MV-4-11 (cell line): ENCODE measurements at places on chromosomes 11 and 22.
A peak's percentile ranks its signal among the peaks of the same experiment; 100 is the strongest.

DNA sequence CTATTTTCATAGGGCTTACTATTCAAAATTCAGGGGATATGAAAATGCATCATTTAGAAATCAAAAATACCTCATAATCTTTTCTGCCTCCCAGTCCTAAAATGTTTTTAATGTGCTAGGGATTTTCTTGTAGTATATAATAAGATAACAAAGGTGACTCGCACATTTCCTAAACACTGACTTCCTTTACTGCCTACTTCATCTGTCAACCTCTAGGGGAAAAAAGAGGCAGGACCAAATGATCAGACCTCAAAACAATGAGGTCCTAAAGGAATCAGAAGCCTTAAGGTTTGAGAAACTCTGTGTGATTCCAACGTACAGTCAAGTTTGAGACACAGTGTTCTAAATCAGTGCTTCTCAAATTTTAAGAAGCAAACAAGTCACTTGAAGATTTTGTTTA lies 56.1 kb upstream of the POU2AF2 start:
- DNase-seq = no peak

GRCh38 chr11:123216249-123216648 lies 21.2 kb upstream of the CLMP start:
- DNase-seq = no peak

DNA sequence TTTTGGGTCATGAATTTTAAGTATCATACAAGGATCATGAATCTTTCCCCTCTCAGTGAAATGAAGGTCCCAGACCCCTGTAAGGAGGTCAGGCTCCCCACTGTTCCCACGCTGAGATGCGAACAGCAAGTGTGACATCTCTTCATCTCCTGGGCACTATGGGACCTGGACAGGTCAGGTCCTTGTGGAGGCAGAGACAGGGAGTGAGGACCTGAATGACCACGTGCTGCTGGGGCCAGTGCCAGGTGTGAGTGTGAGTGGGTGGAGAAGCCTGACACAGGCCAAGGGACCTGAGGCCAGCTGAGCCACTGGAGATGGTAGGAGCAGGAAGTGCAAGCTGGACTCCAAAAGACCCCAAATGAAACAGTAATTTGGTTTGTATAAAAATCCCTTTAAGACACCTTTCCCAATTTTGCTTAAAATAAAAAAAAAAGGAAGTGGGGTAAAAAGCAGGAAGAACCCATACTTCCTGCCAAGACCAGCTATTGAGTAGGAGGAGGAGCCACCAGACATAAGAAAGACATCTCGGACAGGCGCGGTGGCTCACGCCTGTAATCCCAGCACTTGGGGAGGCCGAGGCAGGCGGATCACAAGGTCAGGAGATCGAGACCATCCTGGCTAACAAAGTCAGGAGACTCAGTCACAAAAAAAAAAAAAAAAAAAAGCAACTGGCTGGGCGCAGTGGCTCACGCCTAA lies 35.4 kb upstream of the SERPIND1 start:
- peak; percentile 77 for DNase-seq

DNA sequence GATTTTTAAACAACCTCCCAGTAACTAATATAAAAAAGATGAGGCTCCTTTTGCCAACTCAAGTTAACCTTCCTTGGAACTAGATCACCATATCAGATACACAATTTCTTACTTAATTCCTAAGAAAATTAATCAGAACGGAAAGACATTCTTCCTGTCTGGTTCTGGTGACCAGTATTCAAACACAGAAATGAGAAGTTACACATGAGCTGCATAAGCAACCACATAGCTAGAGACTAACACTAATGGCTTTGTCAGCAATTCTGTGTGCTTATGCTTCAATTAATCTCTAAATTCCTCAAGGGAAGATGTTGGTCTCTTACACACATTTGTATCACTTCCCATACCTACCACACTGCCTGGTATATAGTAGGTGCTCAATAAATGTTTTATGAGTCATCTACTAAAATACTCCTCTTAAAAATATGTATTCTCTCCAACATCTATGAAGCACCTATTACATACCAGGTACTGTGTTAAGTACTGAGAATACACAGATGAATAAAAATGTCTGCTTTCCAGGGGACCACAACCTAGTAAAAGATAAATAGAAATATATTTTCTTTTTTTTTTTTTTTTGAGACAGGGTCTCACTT lies 54.5 kb downstream of the GAB2 start:
- DNase-seq = peak; percentile 54

DNA sequence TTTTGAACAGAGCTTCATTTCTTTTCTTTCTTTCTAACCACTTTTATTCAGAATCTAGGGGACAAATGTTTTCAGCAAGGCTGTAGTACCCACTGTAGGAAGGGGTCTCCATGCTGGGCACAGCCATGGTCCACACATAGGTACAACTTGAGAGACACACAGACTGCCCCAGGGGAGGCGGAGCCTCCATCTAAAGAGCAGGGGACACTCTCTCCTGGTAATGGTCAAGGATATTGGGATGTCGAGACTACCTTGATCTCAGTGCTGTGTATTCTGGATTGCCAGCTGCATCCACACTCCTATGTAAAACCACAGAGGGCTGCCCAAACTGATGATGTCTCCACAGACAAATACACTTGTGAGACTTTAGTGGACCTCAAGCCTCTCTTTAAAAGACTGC lies 2.9 kb upstream of the APOL3 start:
- no peak for DNase-seq

DNA sequence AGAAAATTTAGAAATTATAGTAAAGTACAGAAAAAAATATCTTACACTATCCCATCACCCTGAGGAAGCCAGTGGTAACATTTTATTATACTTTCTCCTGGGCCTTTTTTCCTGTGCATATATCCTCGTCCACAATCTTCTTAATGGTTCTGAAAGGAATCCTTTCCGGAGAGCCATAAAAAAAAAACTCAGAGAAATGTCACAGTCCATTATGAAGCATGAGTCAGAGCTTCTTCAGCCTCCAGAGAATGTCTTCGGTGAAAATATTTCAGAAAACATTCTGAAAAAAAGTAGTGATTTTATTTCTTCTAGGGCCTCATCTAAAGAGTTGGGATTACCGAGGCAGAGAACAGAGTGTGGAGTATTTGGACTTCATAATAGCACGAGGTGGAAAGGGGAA lies 163.4 kb downstream of the INSC start:
- no peak for DNase-seq

- DNase-seq = no peak
Measured at GRCh38 chr22:30876221-30876751, 92.3 kb downstream of the MORC2 start.

GRCh38 chr11:64929625-64930024 lies 5.1 kb downstream of the PPP2R5B start:
- no peak for DNase-seq

DNA sequence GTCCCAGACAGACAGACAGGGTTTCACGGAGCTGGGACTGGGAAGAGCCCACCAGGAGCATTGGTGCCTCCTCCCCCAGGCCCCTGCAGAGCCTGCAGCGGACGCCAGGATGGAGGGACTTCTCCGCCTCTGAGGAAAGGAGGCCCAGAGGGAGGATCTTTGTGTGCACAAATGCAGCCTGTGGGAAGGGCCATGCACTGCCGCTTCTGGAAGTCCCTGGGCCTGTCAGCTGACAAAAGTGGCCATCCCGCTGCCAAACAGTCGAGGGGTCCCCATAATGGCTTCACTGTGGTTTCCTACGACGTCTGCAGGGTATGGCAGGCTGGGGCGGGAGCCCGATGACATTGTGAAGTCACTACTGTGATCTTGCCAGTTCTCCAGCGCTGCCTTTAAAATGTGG lies 73.8 kb downstream of the TP53I11 start:
- DNase-seq = no peak

DNA sequence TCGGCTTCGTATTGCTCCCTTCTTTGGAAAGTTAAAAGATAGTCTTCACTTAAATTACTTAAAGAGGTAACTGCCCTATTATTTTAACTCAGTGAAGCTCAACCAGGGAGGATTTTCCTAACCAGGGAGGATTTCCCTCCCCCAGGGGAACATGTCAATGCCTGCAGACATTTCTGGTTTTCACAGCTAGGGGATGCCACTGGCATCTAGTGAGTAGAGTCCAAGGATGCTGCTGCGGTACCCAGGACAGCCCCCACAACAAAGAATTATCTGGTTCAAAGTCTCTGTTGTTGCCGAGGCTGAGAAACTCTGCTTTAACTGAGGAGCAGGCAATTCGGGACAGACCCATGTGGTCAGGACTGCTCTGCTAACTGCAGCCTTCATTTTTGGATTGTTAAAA lies 82.2 kb downstream of the DEPDC5 start:
- DNase-seq = no peak

DNA sequence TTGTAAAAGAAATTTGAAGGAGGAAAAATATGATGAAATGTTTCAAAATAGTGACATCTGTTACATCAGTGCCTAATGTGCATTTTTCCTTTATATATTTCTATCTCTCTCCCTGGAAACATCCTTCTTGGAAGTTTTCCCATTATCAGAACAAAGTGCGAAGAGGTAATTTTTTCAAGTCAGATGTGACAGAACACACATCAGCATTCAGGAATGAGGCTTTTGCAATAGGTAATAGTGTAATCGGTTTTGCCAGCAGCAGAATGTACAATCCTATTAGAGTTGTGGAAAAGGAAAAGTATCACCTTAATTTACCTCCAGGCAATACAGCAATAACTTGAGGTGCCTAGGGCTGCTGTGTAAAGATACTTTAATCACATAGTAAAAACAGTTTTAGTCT lies 275.8 kb downstream of the FAT3 start:
- no peak for DNase-seq

DNA sequence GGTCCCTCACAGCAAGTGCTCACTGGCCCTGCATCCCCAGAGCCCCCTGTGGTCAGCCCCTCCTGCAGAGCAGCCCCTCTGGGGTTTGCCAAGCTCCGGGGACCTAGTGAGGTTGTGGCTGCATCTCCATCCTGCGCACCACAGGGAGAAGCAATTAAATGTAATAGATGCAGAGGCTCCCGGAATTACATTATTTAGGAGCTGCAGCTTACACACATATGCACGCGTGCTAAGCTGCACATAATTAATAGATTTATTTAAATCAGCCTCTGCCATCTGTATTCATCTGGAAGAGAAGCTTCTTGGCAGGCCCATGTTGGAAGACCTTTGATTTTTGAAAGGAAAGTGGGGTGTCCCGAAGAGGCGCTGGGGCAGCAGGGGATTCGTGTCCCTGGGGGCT lies 1271.5 kb downstream of the BRD1 start:
- DNase-seq = no peak

- DNase-seq = no peak
Measured at GRCh38 chr11:698493-699115, 3.0 kb downstream of the TMEM80 start.

GRCh38 chr11:130100381-130101095 lies 30.8 kb downstream of the APLP2 start:
- no peak for DNase-seq

DNA sequence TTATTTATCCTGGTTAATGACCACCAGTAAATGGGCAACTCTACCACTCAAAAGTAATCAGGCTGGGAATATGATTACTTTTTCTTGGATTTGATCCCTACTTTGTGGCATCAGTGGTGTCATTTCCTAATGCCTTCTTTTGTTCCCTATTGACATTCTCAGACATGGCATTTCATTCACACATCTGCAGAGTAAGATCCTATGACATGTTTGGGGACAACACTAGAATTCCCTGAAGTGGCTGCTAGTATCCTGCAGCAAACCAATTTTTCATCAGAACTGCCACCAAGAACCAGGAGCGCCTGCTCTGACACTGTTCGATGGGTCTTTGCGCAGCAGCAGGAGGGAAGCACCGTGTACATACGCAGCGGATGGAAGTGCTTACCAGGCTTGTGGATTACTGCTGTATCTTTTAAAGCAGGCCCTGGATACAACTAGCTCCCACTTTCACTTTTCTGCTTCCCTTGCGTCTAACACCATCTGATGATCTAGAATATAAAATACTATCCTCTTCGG lies 97.7 kb downstream of the LARGE2 start:
- no peak for DNase-seq

GRCh38 chr11:22656130-22656529 lies 10.3 kb upstream of the GAS2 start:
- DNase-seq = peak; percentile 13

DNA sequence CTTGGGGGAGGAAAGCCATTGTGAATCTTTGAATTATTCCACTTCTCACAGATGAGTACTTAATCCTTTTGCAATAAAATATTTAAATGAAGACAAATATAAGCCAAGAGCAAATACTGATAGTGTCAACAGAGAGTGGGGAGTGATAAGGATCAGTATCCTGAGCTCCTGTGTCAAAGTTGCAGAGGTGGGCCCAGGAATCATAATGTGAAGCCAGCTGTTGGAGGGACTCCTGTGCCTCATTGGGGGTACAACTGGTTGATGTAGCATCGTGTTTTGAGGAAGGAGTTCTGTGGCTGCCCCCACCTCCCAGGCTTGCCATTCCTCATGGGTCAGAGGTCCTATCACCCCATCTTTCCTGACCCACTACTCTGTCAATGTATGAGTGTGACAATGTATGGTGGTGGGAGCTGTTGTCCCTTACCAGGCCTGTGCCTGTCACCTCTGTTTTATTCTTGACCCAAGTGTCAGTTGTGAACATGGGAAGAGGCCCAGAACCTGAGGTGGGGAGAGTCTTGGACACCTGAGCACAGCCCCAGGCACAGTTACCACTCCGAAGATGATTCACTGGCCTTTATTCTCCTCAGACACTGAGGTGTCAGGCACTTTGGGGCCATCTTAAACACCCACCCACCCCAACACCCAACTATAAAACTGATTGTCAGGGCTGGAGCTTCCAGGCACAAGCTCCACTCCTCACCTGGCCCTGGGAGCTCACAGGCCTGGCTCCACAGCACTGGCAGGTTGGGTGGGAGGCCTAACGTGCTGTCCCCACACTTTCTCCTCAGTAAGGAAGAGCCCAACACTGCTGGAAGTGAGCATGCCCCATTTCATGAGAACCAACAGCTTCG lies 38.4 kb downstream of the KCNQ1OT1 start:
- no peak for DNase-seq

DNA sequence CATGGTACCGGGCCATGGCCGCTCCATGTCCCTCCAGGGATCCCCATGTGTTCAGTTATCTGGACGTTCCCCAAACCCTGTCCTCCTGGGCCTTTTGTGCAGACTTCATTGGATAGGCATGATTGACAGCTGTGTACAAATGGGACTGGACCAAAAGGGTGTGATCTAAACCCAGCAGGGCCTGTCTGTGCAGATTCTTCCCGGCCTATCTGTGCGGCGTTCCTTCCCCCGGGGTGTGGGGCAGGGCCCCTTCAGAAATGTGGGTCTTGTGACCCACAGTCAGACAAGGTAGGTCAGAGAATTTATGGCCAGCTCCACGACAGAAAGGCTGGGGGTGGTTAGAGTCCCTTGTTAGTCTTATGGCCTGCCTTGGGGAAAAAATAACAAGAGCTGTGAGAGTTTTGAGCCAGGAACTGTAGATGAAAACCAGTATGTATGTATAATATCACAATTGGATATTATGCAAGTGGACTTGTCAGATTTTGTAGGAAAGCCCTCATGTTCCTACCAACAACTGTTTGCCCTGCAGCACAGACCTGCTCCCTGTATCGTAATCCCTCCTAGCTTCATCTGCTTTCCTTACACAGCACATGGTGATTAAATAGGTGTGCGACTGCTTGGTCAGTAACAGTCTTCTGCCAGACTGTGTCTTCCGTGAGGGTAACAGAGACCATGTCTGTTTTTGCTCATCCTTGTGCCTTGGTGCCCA lies 31.7 kb downstream of the AP2A2 start:
- DNase-seq = no peak

- DNase-seq = peak; percentile 33
Measured at GRCh38 chr11:116605543-116606459, 167.0 kb downstream of the BUD13 start.
